Hematopoietic multipotent progenitor cell treated with erythropoietin and hydrocortisone succinate and interleukin-3 and kit ligand, for 4 days (in vitro differentiated cells): ENCODE measurements at places on chromosomes 13 and 19.

DNA sequence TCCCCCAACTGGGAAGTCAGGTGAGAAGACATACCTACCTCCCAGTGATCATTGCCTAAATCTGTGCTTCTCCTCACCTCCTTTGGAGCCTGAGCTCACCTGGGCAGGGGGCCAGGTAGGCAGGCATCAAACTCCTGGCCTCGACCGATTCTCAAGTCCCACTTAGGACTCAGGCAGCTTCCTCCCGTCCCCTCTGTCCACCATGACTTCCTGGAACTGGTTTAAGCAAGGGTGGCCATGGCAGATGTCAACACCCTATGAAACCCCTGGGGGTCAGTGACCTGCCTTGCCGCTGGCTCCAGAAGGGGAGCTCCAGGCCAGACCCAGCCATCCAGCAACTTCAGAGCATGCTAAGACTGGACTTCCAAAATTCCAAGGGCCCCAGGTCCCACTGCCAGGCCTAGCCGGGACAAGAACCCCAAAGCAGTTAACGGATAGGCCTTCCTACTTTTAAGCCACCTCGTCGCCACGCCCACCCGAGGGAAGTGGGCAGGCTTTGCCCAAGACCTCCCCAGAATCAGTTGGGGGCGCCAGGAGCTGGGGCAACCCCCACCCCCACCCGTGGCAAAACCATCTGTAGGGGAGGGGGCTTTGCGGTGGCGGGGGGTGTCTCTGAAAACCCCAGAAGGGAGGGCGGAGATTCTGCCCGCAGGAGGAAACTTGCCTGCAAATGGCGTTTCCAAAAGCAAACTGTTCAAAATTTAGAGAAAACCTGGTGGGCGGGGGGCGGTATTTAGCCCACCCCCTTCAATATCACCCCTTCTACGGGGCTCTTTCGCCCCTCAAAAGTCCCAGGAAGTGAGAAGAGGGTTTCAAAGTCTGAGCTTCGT lies 657 bp downstream of the PLIN3 start:
- peak; percentile 88 for DNase-seq

DNA sequence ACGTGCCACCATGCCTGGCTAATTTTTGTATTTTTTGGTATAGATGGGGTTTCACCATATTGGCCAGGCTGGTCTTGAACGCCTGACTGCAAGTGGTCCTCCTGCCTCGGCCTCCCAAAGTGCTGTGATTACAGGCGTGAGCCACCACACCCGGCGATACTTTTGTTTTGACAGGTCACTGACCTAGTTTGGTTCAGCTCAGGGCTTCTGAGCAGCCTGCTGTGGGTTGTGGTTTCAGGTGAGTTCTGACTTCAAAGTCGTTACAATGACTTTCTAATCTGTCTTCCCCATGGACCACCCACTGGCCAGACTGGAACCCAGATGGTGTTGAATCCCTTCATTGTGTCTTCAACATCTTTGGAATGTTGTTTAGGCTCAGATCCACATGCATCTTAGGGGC lies 73.8 kb downstream of the TRPM4 start:
- no peak for DNase-seq

DNA sequence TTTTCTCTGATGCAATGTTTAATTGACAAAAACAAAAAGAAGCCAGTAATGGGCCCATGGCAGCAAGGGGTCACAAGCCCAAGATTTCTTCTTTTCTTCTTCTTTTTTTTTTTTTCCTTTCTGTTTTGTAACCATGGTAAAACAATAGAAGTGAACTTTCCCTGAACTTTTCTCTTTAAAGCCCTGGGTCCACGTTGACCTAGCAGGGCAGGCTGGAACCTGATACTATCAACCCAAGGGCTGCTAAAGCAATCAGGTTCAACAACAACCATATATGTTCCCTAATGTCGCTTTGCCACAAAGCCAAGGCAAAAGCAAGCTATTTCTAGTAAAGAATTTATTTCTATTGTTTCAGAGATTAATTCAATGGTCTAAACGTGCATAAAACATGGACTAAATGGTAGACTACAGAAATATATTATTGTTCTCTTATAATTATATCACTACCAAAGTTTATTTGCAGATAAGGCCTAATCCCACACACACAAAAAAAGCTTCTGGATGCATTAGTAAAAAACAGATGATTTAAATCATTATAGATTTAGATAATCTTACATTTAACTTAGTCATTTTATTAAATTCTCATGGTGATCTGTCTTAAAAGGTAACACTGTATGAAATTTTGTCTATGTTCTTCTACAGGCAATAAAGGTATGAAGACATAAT lies 153.9 kb downstream of the DACH1 start:
- DNase-seq: peak; percentile 24

DNA sequence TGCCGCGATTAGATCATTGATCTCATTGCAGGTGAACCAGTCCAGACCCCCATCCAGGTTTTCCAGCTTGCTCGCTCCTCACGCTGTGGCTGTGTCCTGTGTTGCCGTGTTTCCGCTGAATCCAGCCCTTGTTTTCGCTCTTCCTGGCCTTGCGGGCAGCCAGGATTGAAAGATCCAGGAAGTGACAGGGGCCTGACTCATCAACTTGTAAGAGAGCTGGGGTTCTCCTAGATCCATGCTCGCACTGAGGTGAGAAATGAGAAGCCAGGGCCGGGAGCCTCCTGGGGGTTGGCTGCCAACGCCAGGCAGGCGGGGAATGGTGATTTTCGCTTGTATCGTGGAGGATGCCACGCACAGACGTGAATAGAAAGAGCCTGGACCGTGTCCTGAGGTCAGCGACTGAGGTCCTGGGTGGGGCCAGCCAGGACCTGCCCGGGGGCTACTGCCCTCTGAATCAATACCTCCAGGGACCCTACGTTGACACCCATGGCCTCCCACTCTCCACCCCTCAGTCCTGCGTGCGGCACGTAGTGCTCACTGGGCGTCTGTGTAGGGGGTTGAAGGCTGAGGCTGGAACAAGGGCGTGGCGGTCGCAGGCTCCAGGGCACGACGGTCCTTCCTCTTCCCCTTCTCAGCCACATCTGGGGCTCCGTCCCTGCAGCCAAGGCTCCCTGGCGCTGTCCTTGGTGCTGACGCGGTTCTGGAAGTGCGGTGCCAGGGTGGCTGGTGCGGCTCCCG lies 7.3 kb upstream of the PTPRH start:
- DNase-seq: peak; percentile 95

GRCh38 chr13:43730642-43731041 lies 56.1 kb downstream of the ENOX1 start:
- no peak for DNase-seq

DNA sequence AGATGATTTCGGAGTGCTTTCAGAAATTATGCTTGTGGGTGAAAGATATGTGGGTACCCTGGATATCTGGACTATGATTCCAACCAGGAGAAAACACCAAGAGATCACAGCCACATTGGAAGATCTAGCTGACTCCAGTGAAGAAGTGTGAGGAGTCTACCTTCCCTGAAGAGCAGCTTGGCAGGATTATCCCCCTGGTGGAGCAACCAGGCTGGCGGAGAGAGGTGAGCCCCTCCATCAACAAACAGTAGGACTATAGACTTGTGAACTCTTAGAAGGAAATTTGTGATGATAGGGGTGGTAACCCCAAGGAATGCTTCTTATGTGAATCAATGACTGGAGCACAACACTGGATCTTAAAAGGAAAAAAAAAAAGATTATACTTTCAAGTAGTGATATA lies 47.8 kb upstream of the DIAPH3 start:
- no peak for DNase-seq

DNA sequence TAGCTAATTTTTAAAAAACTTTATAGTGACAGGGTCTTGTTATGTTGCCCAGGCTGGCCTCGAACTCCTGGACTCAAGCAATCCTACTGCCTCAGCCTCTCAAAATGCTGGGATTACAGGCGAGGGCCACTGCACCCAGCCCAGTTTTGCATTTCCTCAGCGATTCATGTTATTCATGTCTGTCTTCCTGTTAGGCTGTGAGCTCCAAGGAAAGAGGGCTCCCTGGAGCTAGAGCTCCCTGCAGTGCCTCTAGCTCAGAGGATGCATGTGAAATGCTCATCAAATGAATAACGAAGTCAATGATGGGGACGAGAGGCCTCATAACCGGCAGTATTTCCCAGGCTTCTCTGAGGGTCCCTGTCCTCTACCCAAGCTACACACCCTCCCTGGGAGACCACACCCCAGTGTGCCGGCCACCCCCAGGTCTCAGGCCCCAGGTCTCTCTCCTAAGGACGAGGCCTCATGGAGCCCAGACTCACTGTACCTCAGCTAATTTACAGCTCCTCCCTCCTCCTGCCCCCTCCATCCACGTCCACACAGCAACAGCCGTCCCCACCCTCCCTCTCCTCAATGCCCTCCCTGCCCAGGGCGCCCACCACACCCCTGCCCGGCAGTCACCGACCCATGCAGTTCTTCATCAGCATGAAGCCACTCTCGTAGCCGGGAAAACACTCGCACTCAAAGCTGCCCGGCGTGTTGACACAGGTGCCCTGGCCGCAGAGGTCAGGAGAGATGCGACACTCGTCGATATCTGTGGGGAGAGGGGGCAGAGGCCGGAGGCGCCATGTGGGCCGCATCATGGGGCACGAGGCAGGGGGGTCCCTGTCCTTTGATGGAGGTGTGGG lies 28.5 kb downstream of the FBN3 start:
- DNase-seq: no peak

DNA sequence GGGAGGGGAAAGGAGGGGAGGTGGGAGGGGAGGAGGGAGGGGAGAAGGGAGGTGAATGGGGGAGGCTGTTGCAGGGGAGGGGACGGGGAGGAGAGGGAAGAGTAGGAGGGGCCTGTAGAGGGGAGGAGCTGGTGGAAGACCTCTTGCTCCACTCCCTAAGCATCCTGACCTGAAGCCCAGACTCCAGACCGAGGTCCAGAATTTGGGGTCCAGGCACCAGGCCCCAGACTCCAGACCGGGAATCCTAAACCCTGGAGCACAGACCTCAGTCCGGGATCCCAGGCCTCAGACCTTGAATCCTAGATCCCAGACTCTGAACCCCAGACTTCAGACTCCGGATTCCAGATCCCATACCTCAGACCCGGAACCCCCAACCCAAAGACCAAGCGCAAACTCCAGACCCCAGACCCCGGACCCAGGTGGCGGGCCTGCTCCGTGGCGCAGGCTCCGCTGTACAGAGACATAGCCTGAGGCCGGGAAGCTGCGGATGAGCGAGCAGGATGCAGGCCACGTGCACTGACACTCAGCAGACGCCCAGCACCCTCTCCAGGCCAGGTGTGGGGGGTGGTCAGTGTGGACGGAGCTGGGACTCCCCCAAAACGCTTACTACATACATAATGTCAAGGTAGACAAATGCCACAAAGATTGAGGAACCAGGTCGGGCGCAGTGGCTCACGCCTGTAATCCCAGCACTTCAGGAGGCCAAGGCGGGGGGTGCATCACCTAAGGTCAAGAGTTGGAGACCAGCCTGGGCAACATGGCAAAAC lies 710 bp upstream of the BTBD2 start:
- DNase-seq: peak; percentile 93

DNA sequence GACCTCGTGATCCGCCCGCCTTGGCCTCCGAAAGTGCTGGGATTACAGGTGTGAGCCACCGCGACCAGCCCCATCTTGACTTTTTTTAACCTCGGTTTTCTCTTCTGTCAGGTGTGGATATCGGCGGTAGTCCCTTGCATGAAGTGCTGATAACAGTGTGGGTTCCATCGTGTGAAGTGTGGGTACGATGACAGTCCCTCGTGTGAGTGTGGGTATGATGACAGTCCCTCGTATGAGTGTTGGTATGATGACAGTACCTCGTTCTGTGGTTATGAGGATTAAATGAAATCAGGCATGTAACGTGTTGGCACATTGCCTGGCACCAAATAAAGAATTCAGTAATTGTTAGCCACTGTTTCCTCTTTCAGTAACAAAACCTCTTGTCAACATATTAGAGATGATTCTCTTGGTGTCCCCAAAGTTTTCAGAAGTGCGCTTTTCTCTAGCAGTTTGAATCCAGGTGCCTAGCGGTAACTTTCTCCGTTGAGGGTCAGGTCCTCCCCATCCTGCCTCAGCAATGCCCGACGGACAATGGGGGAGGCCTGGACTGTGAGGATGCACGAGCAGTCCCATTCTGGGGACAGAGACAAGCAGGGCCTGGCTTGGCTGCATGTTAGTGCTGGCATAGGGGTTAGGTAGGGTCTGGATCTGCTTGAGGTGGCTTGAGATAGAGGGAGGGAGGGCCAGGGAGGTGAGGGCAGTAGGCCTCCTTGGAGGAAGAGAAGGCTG lies 15.3 kb downstream of the GATAD2A start:
- DNase-seq: peak; percentile 71

DNA sequence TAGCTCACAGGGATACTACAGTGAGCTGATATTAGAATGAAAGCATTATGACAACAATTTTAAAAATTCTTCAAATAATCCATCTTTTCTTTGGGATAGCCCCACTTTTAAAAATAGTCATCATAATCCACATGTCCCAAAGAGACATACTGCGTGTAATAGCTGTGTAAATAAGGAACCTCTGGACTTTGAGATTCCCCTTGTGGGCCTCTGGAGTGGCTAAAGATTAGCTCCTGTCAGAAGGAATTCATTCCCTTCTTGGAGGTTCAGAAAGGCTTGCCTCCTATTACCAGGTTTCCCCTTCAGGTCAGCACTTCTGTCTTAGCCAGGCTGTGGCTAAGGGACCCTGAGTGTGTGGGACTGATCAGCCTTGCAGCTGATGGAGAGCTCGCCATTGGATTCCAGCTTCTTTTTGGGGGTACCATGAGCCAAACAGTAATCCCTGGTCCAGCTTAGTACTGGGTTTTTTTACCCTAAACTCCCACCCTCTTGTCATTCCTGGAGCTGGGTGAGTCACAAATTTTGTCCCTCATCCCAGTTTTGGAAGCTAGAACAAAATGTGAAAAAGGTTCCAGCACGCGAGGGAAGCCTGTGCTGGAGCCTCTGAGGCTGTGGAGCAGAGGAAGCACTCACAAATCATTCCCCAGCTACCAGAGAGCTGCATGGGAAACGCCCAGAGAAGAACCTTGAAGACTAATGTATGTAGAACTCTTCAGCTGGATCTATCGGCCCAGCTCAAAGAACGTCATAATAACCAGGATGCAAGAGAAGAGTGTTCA lies 96.7 kb downstream of the RNASEH2B start:
- DNase-seq: no peak

- DNase-seq: no peak
These were observed 11.6 kb upstream of the CNMD start for GRCh38 chr13:52751196-52751595.

DNA sequence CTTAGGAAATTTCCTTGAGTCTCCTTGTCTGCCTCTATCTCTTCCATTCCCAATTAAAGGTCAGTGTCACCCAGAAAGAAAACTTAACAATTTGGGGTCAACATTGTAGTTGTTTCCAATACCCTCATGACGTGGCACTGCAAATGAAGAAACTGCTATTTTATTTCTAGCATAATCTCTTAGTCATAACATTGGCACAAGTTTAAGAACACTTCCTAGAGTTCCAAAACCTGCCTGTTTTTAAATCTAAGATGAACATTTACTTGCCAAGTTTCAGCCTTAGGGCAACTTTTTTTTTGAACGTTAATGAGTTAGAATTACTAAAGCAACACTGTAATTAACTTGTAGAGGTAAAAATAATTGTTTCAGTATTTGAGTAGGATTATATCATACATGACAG lies 108.0 kb downstream of the LMO7 start:
- no peak for DNase-seq

DNA sequence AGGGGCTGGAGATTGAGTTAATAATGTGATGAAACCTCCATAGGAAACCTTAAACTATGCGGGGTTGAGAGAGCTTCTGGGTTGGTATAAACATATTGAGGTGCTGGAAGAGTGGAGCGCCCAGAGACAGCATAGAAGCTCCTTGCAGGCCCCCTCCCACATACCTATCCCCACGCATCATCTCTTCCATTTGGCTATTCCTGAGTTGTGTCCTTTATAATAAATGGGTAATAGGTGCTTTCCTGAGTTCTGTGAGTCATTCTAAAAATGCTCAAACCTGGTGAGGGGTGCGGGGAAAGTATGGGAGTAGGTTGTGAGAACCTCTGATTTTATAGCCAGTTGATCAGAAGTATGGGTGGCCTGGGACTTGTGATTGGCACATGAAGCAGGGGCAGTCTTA lies 14.6 kb downstream of the CCDC122 start:
- no peak for DNase-seq
